8988T (cell line): ENCODE measurements at places on chromosomes 2 and 18.

GRCh38 chr2:68809324-68810240 lies 61.6 kb downstream of the BMP10 start:
- no peak for DNase-seq

- DNase-seq: no peak
Observed at GRCh38 chr2:199230091-199230490, 227.6 kb downstream of the SATB2 start.

DNA sequence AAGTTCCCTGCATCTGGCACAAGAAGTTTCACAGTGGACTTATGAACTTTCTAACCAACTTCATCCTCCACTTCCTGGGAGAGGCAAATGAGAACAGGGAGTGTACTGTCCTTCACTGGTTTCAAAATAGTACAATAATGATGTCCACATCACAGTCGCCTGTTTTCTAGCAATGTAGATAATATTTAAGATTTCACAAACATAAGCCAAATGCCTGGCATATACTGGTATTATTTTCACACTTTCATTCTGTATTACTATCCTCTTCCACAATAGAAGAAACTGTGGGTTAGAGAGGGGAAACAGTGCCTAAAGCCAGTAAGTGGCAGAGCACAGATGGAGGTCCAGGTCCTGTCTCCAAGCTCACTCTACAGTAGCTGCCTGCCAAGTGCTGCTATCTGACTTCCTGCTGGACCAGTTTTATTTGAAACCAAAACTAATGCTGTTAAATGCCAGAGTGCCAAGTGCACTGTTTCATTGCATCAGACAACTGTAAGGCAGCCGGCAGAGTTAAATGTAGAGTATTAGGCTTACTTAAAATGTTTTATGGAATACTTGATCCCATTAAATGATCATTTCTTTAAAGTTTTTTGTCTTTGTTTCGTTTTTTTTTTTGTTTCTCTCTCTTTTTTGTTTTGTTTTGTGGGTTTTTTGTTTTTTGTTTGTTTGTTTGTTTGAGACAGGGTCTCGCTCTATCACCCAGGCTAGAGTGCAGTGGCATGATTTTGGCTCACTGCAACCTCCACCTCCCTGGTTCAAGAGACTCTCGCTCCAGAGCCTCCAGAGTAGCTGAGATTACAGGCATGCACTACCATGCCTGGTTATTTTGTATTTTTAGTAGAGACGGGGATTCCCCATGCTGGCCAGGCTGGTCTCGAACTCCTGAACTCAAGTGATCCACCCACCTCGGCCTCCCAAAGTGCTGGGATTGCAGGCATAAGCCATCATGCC lies 15.1 kb downstream of the COBLL1 start:
- no peak for DNase-seq

DNA sequence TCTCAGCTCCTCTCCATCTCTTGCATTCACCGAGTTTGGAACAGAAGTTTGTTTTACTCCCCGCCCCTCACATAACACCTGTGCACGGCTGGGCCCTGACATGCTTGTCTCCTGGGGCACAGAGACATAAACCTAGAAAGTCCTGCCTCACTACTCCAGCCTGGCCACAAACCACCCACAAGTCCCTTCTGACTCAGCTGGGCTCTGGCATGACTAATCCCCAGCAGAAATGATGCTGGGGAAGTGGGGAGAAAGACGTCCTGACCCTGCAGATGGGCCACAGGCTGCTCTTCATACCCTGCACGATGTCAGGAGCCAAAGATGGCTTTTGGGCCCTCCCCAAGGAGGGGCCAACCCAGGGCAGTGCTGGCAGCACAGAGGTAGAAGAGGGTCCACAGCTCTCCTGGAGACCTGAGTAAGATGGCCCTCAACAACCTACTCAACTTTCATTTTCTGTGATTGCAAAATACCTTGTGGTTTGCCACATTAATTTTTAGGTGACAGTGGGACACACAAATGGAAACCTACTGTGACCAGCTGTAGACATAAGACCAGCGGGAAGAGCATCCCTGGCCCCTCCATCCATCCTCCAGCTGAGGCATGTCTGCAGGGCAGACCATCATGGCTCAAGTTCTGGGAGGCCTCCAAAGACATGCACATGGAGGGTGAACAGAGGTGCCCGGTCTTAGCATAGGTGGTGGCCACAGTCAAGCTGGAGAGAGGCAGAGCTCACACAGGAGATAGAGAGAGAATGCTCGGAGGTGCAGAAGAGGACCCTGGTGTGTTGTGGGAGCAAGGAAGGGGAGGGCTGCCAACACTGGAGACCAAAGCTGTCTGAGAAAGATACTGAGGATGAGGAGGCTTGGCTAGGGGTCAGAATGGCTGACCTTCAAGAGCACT lies 40.0 kb downstream of the DNMT3A start:
- no peak for DNase-seq

- no peak for DNase-seq
Observed at GRCh38 chr2:241067501-241068135, 34.5 kb downstream of the MTERF4 start.

- DNase-seq: no peak
Observed at GRCh38 chr2:223081789-223082188, 29.8 kb downstream of the KCNE4 start.

- DNase-seq: no peak
Observed at GRCh38 chr2:3730646-3731045, 27.3 kb downstream of the DCDC2C start.

DNA sequence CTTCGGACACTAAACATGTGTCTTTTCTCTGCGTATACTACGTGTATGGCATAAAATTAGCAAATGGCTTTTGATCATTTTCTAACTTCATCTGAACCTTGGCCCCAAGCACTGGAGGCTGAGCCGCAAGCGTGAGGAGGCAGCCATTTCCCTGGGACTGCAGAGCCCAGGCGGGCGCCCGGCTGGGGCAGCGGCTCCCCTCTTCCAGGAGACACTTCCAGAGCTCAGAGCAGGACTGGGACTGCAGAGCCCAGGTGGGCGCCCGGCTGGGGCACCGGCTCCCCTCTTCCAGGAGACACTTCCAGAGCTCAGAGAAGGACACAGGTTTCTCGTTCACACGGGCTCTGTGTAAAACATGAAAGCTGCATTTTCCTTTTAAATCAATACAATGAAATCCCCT lies 484.1 kb upstream of the SALL3 start:
- DNase-seq: no peak

GRCh38 chr2:3756306-3756705 lies 52.9 kb downstream of the DCDC2C start:
- no peak for DNase-seq

DNA sequence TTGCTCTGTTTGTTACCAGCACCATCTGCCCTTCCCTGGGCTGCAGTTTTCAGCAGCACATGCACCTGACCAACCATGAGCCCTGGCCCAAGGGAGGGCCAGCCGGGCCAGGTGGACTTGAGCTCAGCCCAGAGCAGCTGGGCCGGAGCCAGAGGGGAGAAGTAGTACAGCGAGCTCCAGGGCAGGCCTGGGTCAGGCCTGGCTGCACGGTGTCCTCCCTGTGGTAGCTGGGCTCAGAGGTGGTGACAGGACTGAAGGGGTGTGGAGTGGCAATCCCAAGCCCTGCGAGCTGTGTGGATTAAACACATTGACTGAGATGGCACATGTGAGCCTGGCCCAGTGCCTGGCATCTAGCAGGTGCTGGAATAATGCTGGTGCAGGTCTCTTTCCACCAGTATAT lies 222.2 kb downstream of the GLI2 start:
- DNase-seq: no peak

DNA sequence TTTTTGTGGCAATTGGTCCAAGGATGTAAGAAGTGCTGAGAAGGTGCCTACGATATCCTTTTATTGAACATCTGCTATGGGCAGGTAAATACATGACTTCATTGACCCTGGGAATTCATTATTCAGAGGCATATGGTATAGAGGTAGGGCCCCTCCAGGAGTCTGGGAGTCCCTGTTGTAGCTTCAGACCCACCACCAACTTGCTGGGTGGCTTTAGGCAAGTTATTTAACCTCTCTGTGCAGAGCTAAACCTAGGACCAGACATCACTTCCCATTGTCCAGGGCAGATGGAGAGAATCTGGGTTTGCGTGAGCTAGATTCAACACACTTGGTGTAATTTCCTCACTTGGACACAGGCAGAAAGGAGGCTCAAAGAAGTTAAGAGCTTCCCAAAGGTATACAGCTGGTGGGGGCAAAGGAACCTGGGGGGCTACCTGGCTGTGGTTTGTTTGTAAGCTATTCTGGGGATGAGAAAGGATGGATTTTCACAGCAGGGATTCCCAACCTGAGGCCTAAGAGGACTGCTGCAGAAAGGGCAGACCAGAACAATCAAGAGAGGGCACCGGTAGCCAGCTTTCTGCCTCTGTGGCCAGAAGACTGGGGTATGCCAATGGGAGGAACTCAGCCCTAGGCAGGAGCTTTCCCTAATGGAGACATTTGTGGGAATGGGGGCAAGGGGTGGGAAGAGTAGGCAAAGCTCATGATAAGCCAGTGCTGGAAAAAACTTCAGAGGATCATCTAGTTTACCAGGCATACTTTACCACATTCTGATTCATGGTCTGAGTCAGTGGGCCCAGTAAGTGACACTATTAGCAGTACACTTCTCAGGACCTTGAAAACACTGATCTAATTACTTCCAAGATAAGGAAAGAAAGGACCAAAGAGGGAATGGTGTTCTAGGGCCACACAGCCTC lies 102.7 kb upstream of the SMAD2 start:
- DNase-seq: no peak

GRCh38 chr18:56166914-56167313 lies 471.5 kb downstream of the TXNL1 start:
- DNase-seq: no peak

DNA sequence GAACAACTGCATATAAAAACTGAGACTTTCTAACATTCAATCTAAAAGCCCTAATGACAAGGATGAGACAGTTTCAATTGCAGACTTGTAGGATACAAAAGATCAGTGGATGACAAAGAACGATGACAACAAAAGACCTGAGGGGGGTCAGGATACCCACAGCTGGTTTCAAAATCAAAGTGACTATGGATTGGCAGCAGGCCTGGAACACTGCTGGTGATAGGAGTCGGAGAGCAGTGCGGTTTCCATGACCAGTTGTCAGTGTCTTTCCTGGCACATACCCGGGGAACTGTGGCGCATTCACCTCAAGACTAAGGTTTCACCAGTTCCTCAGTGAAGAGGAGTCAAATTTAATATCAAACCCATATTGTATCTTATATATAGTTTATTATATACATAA lies 42.0 kb downstream of the EHD3 start:
- no peak for DNase-seq

- no peak for DNase-seq
Observed at GRCh38 chr2:83079007-83079406, 1380.1 kb downstream of the SUCLG1 start.

GRCh38 chr2:36357847-36358659 lies 2.5 kb downstream of the CRIM1 start:
- DNase-seq: no peak

DNA sequence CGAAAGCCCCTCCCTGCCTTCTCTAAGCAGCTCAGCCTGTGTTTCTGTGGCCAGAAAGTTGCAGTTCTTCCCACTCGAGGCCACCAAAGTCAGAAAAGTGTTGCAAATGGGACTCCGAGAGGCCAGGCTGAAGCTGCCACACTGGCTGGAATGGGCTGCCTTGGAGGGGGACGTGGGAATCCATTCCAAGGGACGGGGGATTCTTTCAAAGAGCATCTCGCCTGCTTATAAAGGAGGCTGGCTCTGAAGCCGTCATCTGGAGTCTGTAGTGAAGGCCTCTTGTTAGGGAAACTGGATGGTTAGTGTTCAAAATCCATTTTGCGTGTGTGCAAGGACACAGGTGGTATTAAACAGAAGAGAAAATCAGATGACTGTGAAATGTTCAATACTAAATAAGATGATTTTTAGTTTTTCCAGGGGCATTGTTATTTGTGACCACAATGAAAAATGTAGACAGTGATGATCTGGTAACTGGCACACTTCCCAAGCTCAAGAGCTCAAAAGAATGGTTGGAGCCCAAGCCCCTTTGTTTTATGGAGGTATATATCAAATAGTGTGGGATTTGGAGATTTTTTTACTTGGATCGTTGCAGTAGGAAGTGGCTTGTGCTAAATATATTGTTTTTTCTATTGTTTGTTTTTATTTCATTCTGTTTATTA lies 782 bp downstream of the FAM228B start:
- DNase-seq: no peak

- DNase-seq: no peak
Observed at GRCh38 chr18:23071285-23071684, 64.0 kb upstream of the CABLES1 start.

DNA sequence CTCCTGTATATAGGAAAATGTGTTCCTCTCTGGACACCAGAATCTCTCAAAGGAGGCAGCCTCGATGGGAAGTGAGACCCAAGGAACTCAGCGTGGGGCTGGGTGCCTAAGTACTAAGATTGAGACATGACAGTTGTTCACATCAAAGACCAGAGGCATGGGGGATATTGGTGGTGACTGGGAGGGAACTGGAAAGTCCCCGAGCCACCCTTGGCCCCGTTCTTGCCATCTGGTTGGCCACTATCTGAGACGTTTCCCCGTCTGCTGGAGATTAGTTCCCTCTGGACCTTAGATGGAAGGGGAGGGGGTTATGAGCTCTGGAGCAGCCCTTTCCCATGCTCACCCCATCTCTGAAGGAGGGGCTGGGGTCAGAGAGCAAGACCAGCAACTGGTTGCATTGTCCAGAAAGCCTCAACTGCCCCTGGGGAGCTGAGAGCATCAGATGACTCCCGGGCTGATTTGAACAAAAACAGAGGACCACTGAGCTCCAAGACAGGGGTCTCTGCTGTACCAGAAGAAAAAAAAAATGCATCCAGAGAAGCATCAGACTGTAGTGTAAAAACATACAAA lies 11.8 kb downstream of the FBLN7 start:
- DNase-seq: no peak

DNA sequence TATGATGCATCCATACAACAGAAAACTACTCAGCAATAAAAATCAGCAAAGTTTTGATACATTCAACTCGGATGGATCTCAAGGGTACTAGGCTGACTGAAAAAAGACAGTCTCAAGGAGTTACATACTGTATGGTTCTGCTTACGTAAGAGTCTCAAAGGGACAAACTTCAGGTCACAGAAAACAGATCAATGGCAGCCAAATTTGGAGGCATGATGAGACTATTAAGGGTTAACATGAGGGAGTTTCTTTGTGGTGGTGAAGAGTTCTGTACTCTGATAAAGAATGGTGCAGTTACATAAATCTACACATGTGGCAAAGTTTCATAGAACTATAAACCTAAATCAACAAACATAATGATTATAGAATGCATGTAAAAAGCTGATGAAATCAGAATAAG lies 81.4 kb downstream of the COBLL1 start:
- no peak for DNase-seq

DNA sequence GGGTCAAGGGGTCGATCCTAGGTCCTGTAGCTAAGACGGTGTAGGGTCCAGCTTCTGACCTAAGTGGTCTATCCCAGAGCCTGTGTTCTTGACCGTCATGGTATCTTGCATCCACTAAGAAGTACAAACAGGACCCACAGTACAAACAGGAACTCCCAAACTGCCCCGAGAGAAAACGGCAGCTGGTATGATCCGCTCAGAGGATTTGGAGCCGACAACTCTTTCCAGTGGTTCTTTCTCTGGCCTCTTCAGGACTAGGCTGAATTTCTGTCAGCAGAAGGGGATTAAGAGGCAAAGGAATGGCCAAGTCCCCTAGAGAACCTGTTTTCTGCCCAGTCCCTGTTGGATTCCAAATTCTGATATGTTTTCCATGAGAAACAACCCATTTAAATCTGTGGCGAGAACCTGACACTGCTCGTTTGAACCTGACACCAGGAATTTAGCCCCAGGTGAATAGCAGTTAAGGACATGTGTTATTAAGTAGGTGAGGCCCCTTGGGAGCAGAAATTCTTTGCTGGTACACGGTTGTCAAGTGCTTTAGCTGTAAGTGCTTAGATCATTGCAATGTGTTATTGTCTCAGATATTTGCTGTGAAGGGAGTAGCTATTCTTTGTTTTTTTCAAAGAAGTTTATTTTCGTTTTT lies 50.5 kb upstream of the TXNDC2 start:
- no peak for DNase-seq
